DMS53 (cell line): ENCODE measurements at places on chromosomes 1 and 21.

DNA sequence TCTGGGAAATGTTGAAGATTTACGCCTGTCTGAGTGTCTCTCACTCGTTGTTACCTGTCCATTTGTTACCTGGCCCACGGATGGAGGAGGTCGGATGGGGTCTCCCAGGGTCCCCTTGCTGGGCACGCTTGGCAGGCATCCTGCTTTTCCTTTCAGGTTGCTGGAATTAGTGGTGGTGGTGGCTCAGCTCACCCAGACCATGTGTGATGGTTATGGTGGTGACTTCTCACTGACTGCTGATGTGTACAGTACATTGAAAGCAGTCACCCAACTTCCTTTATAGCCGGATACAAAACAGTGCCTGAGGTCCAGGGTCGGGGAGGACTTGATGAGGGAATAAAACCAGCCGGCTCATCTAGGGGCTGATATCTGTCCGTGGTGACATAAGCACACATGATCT lies 19.5 kb downstream of the MAPKAPK2 start:
- DNase-seq, result peak; percentile 52

DNA sequence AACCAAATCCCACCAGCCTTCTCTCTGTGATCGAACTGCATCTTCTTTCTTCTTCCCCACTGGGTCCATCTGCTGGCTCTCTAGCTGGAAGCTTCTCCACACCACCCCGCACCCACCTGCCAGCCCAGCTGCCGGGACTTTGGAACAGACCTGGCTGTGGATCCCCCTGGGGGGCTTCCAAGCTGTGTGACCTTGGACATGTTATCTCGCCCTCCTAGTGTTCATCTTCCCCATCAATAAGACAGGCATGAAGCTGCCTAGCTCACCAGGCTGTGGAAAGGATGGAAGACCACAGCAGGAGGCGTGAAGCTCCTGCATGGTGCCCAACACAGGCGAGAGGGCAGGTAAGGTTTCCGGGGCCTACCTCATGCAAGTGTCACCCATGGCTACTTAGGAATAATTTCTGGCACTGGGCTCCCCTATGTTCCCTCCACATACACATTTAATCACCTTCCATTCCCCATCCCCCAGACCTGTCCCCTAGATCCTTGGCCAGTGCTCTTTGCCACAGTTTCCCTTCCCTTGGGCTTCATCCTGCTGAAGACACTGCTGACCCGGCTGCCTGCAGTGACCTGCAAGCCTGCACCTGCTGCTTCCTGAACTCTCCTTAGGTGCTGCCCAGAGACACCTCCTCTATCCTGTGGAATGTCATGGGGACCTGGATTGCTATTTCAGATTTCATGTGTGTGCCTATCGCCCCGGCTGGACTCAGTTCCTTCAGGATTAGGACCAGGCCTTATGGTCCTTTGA lies 13.2 kb upstream of the C2CD2 start:
- no peak for DNase-seq

DNA sequence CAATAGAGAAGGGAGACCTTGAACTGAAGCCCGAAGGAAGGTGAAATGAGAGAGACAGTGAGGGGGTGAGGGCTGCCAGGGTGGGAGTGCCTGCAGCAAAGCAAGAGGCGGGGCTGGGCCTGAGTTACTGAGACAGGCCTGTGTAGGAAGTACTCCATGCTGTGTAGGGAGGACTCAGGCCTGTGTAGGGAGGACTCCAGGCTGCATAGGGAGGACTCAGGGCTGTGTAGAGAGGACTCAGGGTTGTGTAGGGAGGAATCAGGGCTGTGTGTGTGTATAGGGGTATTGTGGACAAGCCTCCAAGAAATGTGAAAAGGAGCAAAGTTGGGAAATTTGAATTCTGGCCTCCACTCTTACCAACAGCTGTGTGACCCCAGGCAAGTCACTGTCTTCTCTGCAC lies 133.8 kb upstream of the CACNA1E start:
- no peak for DNase-seq

GRCh38 chr1:3323021-3323795 lies 131.3 kb upstream of the ARHGEF16 start:
- DNase-seq, result peak; percentile 12

DNA sequence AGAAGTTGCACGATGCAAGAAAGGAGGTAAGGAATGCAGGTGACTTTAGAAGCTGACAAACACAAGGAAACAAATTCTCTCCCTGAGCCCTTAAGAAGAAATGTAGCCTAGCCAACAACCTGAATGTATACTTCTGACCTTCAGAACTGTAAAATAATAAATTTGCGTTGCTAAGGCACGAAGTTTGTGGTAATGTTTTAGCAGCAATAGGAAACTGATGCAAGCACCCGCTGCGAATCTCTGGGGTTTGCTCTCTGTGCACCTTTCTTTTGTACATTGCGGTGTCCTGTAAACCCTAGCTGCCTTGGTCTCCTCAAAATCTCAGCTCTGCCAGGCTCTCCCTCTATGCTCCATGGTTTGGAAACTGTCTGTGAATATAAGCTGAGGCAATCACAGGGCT lies 15.1 kb downstream of the CD53 start:
- no peak for DNase-seq

DNA sequence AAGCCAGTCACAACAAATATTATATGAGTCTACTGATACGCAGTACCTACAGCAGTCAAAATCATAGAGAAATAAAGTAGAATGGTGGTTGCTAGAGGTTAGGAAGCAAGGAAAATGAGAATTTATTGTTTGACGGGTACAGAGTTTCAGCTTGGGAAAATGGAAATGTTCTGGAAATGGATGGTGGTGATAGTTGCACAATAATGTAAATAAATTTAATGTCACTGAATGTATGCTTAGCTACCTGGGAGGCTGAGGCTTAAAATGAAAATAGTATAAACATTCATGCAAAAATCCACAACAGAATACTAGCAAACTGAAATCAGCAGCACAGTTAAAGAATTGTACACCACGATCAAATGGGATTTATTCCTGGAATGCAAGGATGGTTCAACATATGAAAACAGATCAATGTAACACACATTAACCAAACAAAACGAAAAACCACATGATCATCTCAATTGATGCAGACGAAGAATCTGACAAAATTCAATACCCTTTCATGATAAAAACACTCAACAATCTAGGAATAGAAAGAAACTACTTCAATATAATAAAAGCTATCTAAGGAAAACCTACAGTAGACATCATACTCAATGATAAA lies 10.7 kb downstream of the TUT4 start:
- peak; percentile 34 for DNase-seq

DNA sequence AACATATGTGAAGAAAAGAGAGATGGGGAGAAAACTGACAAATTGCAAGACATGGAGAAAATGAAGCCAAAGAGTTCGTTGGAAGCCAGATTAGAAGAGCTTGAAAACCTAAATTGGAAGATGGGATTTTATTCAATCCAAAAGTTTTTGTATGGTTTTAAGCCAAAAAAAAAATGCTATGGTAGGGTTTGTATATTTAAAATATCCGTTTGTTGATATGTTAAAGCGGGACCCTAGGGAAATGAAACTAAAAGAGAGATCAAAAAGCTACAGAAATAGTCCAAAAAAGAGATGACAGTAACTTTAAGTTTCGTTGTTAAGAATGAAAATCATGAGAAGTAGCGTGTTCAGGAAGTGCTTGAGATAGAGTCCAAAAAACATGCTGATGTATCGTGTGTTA lies 617.7 kb upstream of the ADGRL2 start:
- DNase-seq, result no peak

DNA sequence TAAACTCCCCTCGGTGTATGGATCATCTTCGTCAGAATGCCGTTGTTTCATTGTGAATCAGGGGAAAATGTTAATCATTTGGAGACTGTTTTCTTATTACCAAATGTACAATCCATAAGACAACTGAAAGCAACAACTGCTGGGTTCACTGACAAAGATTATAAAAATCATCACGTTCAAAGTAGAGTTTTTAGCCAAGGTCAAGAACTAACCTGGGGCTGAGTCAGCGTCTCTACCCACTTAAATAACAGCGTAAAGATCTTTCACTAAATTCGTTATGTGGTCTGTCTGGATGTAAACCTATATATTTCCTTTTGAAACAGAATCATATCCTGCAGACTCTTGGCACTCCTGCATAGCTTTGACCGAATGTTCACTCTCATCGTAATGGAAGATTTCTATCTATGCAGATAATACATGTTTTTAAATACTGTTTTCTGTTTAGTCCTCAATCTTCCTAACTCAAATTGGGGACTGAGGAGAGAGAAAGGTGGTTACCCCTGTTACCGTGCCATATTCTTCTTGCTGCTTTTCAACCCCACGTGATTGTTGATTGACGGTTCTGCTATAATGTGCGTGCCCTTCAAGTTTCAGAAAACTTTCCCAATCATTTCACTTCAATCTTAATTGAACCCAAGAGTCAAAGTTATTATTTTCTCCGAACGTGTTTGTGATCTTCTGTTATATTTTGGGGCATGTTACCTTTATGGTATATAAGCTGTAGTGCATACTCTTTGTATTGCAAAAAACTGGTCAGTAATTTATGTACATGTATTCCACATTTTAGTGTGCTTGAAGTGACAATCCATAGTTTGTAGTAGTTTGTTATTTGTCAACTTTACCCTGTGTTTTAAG lies 15.6 kb upstream of the NCMAP start:
- no peak for DNase-seq

- peak; percentile 13 for DNase-seq
These were observed 192.4 kb downstream of the LRRIQ3 start for GRCh38 chr1:74005533-74005932.

- peak; percentile 12 for DNase-seq
These were observed 52.0 kb downstream of the LAMC2 start for GRCh38 chr1:183238071-183238470.

GRCh38 chr1:41024953-41025352 lies 3.4 kb upstream of the SLFNL1 start:
- DNase-seq, result peak; percentile 21

GRCh38 chr1:37476460-37477197 lies 2.2 kb downstream of the ZC3H12A start:
- DNase-seq, result peak; percentile 70

DNA sequence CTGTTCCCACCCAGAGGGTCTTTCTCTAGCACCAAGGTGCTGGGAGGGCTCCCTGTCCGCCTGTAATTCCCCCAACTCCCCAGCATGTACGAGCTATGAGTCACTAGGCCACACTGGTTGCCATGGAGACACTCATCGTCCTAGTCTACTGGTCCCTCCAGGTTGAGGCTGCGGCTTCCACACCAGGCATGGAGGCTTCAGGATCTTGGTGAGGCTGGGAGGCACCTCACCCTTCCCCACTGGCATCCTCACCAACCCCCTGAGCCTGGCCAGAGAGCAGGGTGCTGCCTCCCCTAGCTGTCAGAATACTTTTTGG lies 75.6 kb upstream of the KAZN start:
- DNase-seq, result peak; percentile 8

DNA sequence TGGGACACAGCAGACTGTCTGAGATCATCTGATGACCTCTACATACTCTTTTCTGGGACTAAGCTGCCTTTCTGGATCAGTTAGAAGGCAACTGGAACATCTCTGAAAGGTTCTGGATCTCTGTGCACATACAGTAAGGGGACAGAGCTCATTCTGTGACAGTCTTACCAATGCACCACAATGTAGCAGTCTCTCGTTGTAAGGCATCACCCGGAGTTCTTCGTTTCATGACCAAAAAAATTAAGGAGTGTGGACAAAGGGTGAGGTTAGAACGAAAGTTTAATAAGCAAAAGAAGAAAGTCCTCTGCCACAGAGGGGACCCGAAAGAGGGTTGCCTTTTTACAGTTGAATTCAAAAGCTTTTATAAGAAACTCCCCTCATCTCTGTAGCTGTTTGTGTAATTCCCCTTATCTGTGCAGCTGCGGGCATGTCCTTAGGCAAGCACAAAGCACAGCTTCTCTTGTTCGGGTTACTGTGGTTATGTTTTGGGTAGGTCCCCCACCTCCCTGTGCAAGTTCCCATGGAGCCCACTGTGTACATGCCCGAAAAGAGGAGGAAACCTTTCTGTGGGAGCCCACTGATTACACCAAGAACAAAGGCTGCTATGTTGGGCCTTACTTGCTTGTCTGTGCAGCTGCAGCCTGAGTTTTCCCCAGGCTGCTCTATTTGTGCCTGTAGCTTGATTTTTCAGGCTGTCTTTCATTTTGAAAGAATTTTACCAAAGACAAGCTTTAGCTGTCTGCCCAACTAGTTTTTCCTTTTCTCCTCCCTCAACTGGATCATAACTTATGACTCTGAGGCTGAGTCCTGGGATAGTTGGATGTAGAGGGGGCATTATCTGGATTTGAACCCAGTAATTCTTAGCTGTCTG lies 53.1 kb upstream of the CACNA1E start:
- DNase-seq, result no peak

- DNase-seq, result peak; percentile 60
These were observed 771 bp downstream of the EIF4G3 start for GRCh38 chr1:21175670-21176581.

GRCh38 chr1:61253912-61254633 lies 171.7 kb downstream of the NFIA start:
- peak; percentile 58 for DNase-seq

- DNase-seq, result no peak
These were observed 24.6 kb upstream of the GJA8 start for GRCh38 chr1:147878022-147878421.

GRCh38 chr1:192707978-192708547 lies 72.1 kb downstream of the RGS13 start:
- DNase-seq, result no peak

- no peak for DNase-seq
These were observed 7.7 kb upstream of the HES5 start for GRCh38 chr1:2537784-2538115.

- DNase-seq, result peak; percentile 62
These were observed 93.5 kb upstream of the NFIA start for GRCh38 chr1:60988891-60989290.

GRCh38 chr1:111045033-111045722 lies 81.5 kb upstream of the LRIF1 start:
- peak; percentile 57 for DNase-seq

DNA sequence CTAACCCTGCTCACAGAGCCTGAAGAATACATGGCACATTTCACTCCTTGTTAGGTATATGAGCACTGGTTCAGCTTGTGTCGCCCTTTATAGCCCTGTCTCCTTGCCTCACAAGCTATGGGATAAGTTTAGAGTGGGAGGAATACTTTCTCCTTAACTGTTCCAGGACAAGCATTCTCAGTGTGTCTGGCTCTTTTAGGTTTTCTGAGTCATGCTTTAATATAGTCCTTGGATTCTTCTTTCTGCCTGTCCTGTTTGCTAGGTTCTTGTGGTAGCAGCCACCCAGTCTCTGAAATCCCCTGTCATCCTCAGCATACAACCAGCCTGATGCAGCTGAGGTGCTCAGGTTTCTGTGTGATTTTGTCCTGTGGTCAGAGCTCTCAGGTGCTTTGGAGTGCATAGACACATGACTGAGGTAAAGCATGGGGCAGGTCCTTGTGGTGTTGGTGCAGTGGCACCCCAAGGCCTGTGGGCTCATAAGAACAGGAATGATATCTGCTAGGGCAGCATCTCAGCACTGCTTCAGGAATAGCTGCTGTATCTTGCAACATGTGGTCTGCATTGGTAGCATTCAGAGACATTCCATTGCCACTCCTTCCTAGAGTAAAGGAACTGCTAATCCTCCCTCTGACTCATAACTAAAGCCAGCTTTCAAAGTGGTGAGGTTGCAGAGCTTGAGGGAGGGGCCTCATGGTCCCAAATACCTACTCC lies 14.2 kb upstream of the CASQ2 start:
- peak; percentile 1 for DNase-seq

- peak; percentile 91 for DNase-seq
These were observed 15.9 kb downstream of the RNU5D-1 start for GRCh38 chr1:44714944-44715571.

- no peak for DNase-seq
These were observed 72.0 kb upstream of the TLR5 start for GRCh38 chr1:223215026-223215425.

GRCh38 chr1:228336308-228337030 lies 70.2 kb downstream of the TRIM11 start:
- DNase-seq, result no peak
